ENCODE measurements at places on chromosomes 6 and 20.
A peak's percentile ranks its signal among the peaks of the same experiment; 100 is the strongest.

- DNase-seq, result peak; percentile 99
Observed at GRCh38 chr20:309841-310644, 12.7 kb downstream of the ZCCHC3 start.

DNA sequence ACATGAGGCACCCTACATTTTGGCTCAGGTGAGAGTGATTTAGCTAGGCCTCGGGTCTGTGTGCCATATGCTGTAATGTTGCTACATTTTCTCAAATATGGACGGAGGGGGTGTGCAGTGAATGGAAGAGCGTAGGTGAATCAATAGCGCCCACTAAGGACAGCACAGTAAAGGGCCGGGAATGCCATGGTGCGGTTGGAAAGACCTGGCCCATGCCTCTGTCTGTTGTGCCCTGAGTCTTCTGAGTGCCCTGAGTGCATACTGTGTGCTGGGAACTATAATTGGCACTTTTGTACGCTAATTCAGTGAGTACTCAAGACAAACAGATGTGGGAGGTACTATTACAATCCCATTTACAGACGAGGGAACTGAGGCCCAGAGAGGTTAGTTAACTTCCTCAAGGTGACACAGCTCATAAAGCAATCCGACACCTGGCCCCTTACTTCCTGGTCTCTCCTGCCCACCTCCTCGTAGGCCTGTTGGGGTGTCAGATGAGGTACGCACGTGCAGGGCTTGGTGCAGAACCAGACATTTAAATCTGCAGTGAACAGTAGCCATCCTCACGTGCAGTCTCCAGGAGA is 17.3 kb downstream of the SLC22A1 start:
- no peak for DNase-seq

DNA sequence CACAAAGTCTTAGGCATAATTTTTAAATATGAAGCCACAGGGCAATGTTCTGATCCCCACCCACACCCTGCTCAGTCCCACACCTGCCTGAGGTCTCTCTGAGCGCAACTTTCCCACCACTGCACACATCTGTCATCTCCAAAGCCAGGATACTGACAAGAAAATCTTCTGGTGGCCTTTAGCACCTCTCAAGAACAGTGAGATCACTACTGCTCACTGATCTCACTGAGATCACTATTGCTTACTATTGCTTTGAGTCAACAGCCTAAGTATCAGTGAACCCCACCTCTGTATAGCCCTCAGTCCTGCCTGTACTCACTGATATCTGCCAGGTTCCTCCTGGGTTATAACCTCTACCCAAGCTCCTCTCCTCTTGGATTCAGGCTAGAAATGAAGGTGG is 6.4 kb downstream of the TNFRSF21 start:
- no peak for DNase-seq

DNA sequence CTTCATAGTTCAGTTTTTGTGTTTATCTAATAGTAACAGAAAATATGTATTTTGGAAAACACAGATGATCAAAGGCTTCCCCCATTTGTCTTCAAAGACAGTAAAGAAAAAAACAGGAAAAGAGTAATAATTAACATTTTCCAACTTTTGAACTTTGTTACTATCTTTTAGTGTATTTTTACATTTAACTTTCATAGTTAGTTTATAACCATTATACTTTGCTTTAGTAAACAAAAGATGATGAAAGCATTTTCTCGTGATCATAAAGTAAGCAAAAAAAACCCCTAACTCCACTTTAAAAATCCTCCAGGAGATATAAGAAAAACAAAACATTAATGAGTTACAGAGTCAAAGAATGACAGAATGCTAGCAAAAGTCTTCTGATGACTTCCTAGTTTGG is 13.6 kb upstream of the GPRC6A start:
- no peak for DNase-seq
